ENCODE measurements at places on chromosomes 16 and 17.
A peak's percentile ranks its signal among the peaks of the same experiment; 100 is the strongest.

DNA sequence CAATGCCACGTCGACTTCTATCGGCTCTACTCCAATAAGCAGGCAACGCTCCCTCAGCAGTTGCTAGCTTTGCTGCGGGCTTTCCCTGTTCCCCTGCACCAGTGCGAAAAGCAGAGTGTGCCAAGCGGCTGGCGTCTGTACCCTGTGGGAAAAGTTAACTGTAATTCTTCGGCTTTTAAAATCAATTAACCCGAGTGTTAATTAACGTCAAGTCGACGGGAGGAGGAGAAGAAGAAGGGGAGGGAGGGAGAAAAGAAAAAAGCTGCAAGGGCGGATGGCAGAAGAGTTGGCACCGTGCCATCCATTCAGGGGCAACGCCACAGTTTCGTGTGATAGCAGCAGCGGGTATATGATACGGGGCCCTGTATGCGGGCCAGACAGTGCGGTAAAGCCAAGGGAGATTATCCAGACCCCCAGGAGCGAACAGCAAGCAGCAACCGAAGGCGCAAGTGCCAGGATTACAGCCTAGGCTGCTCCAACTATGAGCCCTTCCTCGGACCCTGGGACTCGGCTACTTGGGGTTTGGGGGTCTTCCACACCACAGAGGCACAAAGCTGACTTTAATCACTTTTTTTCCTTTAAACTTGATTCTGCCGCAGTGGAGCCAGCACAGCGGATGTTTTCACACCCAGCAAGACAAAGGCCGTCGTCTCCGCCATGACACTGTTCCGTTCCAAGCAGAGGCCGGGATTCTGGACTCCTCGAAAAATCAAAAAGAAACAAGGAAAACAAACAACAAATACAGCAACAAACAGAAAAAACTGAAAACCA is 253.8 kb upstream of the PMFBP1 start:
- DNase-seq = no peak

GRCh38 chr17:28406473-28406814 is 432 bp upstream of the SLC46A1 start:
- DNase-seq = no peak

DNA sequence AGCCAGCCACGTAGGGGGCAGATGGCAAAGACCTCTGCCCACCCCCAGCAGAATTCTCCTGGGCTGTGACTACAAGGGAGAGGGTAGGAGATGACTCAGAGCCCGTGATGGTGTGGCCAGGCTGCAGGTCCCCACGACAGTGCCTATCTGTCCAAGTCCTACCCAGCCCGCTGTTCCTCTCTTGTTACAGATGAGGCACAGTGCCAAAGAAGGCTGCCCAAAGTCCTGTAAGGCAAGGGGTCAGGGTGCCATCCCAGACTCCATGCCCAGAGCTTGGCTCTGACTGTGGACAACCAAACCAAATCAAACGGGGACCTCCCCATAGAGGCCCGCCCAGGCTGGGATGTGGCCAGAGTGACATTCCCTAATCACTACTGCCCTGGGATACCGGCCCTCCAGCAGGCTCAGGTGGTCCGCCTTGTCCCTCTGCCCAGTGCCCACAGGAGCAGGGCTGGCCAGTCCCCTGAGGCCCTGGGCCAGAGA is 12.6 kb upstream of the BCAR1 start:
- DNase-seq = no peak

DNA sequence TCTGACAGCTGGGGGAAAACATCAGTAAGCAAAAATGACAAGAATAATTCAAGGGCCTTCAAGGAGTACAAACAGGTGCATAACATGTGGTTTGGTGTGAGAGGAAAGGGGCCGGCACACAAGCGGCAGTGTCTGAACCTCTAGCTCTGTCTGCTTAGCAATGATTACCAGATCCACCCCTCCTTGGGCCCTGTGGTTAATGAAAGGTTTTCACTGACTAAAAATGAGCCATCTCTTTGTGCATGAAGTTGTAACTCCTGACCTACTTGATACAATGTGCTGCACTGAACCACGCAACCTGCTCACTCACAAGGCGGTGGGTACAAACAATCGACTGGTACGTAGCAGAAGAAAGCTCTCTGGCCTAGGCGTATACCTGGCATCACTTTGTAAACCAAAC is 15.1 kb downstream of the FAM117A start:
- DNase-seq = peak; percentile 41

DNA sequence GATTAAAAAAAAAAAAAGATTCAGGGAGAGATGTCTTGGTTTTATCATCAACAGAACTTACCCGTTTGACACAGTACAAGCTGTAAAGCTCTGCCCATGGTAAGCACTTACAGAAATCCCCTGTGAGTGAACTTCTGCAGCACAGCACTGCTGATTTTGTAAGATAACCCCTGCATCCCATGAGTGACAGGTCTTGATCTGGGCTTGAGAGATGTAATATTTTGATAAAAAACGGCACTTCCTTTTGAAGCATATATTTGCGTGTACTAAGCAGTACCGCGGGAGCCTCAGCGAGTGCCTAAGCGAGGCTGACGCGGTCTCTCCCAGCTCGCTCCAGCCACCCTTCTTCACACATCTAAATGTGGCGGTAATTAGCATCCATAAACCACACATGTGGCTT is 50.5 kb downstream of the IKZF3 start:
- DNase-seq = no peak

GRCh38 chr17:67136191-67137025 is 92.1 kb downstream of the CACNG1 start:
- DNase-seq = no peak

DNA sequence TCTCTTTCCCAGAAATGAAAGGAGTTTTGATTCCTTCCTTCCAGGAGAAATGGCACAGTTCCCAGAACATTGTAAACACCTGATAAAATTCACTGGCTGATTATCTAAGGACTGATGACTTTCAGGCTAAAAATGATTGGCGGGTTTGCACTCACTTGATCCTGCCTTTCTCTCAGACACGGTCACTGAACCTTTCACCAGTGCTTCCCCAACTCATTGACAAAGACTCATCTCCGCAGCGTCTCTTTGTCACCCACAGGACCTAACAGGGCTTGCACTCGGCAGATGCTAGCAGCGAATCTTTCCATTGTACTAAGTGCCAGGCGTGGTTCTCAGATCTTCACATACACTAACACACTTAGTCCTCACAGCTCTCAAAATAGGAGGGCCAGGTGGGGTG is 7.3 kb upstream of the DHRS7C start:
- no peak for DNase-seq

DNA sequence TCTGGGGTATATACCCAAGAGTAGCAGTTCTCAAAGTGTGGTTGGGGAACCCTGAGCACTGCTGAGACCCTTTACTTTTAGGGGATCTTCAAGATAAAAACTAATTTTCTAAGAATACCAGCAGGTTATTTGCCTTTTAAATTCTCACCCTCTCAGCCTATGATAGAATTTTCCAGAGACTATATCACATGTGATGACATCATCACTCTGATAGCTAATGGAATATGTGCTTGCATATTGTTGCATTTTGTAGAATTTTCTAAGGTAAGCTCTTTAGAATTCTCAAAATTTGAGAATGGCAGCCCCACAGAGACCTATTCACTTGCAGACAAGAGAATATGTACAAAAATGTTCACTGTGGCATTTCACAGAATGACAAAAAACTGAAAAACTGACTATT is 181.1 kb downstream of the MYO1D start:
- no peak for DNase-seq

DNA sequence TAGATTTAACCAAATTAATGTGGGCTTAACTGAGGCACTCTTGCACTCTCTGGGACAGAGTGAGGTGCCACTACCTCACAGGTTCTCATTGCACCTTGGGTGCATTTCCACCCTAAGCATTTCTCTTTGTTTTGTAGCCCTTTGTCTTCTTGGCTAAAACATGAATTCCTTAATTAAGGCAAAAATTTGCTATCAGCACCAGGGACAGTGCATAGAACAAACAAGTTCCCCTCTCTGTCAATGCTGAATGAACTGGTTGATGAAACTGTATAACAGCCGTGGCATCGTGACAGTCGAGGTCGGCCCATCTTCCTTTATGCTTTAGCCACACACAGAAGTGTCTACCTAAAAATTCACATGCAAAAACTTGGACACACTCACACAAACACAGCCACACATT is 74.8 kb downstream of the HS3ST2 start:
- no peak for DNase-seq

DNA sequence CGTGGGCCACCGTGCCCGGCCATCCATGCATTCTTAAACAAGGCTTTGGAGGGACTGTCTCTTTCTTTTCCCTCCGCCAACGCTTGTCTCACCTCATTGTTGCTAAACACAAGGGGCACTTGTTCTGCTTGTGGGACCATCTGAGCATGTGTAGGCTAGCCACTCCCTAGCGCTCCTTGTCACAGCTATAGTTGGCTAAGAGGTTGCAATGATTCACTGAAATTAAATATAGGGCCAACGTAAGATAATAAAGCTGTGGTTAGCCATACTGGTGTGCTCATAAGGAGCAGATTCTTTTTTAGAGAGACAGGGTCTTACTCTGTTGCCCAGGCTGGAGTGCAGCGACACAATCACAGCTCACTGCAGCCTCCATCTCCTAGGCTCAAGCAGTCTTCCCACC is 41.2 kb downstream of the KIAA0513 start:
- no peak for DNase-seq

GRCh38 chr17:62648251-62648955 is 20.9 kb downstream of the MRC2 start:
- DNase-seq = no peak

- DNase-seq = no peak
These were observed 45.5 kb downstream of the ZZEF1 start for GRCh38 chr17:4097165-4097960.

GRCh38 chr17:77709594-77709993 is 248.9 kb upstream of the TNRC6C start:
- DNase-seq = no peak

- no peak for DNase-seq
These were observed 2.2 kb upstream of the LPCAT2 start for GRCh38 chr16:55506708-55507107.

DNA sequence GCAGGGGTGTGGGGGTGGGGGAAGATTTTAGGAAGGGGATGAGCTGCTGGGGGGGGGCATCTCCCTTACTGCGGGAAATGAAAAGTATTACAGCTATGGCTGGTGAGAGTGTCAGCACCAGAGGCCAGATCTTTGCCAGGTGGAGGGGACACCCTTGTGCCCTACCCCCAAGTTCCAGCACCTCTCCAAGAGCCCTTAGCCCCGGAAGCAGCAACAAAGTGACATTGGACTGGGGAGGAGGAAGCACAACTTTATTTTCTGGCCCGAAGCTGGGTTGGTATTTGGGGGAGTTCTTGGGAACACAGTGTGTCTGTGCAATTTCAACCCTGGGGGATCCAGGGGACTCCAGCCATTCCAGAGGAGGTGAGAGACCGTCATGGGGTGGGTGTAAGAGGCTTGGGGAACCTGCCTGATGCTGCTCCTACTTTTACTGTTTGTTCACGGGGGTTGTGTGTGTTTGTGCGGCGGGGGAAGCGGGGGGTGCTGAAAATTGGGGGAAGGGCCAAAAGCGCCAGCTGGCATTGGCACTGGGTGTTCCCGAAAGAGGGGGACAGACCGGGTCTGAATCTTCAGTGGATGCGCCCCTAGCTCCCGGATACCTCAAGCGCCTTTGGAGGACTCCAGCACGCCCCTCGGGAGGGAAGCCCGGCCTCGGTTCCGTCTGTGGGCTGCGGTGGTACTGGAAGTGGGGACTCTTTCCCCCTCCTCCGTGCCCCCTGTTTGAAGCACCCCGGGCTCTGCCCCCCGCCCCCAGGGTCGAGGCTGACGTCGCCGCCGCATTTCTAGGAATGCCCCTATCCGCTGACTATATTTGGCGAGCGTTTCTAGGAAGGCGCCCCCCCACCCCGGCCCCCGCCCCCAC is 230.3 kb downstream of the MRTFB start:
- no peak for DNase-seq

- no peak for DNase-seq
These were observed 115.4 kb upstream of the CDC42EP4 start for GRCh38 chr17:73427198-73427597.

GRCh38 chr17:66633317-66633965 is 201.5 kb upstream of the CACNG5 start:
- peak; percentile 20 for DNase-seq

DNA sequence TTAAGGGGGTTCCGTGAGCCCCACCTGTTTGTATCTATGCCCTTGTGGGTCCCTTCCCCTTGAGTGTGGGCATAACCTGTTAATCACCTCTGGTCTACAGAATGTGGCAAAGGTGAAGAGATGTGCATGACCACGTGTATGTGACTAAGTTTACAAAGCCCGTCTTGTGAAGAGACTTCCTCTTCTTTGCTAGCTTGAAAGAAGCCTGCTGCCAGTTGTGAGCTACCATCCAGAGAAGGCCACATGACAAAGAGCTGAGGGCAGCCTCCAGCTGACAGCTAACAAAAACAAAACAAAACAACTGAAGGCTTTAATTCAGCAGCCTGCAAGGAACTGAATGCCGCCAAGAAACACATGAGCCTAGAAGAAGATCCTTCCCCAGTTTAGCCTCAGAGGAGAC is 112.0 kb downstream of the AXIN2 start:
- DNase-seq = no peak

DNA sequence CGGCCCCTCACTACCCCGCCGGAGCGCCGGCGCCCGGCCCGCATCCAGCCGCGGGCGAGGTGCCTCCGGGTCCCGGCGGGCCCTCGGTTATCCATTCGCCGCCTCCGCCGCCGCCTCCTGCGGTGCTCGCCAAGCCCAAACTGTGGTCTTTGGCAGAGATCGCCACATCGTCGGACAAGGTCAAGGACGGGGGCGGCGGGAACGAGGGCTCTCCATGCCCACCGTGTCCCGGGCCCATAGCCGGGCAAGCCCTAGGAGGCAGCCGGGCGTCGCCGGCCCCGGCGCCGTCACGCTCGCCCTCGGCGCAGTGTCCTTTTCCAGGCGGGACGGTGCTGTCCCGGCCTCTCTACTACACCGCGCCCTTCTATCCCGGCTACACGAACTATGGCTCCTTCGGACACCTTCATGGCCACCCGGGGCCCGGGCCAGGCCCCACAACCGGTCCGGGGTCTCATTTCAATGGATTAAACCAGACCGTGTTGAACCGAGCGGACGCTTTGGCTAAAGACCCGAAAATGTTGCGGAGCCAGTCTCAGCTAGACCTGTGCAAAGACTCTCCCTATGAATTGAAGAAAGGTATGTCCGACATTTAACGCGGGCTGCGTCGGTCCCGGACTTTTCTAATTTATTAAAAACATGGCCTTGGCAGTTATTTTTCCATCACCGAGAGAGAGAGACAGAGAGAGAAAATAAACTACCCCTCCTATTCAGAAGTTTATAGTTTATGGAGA is 2.8 kb downstream of the IRX5 start:
- no peak for DNase-seq
